Activated T-helper 1 cell treated with anti-CD3 and anti-CD28 coated beads, Interleukin-2, amount 50 U/mL, for 16 hours (primary cell): ENCODE measurements at places on chromosomes 3 and 15.

GRCh38 chr15:100017140-100017539 lies 283.9 kb upstream of the LYSMD4 start:
- DNase-seq, result no peak

- no peak for DNase-seq
Observed at GRCh38 chr3:190865419-190865818, 2.9 kb upstream of the GMNC start.

GRCh38 chr3:97981886-97982285 lies 9.7 kb upstream of the RIOX2 start:
- no peak for DNase-seq

DNA sequence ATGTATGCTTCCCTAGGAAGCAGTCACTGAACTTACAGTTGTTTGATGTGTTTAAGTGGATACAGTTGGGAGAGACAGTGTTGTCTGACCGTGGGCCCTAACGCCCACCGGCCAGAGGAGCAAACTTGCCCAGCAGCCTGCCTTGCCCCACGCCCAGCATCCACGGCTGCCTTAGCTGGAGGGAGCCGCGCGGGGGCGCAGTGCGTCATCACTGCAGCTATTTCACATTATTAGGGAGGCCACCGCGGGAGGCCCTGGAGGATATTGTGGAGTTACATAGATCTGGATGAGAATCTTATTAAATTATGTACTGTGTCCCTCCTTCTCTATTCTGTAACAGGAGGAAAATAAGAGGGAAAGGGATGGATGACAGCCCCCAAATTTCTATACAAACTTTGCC lies 267.2 kb downstream of the GABRG3 start:
- DNase-seq, result no peak

- no peak for DNase-seq
Observed at GRCh38 chr3:32293903-32294302, 55.4 kb downstream of the CMTM8 start.
